ENCODE measurements at places on chromosomes 11 and 22.

GRCh38 chr11:123272565-123272964, 77.5 kb upstream of the CLMP start:
- no peak for DNase-seq

DNA sequence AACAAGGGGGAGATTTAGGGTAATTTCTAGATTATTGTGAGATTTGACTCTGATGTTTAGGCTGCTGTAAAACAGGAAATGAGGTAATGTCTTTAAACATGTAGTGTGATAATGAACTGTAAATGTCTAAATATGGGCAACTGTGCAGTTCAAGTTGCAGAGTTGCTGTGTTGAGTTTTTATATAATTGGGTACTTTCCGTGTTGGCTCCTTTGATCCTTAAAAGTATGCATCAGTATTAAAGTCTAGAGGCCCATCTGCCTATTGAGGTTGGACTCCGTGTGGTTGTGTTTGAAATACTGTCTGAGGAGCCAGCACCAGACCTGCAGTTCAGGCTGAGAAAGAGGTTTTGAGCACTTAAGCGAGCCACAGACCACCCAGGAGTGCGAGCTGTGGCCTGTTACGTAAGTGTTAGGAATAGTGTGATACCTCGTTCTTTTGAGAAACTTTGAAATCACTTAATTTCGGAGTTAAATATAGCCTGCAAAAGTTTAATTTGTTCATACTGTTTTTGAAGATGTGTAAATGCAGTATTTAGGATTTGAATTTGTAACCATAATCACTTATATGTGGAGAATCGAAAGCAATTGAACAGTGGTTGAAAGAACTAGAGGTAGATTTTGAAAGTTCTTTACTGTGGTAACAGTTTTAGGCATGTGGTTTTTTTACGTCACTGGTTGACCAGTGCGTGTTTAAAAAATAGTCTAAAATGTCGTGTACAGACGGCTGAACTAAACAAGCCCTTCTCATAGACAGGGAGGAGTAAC, 9.0 kb downstream of the FAM118A start:
- no peak for DNase-seq

DNA sequence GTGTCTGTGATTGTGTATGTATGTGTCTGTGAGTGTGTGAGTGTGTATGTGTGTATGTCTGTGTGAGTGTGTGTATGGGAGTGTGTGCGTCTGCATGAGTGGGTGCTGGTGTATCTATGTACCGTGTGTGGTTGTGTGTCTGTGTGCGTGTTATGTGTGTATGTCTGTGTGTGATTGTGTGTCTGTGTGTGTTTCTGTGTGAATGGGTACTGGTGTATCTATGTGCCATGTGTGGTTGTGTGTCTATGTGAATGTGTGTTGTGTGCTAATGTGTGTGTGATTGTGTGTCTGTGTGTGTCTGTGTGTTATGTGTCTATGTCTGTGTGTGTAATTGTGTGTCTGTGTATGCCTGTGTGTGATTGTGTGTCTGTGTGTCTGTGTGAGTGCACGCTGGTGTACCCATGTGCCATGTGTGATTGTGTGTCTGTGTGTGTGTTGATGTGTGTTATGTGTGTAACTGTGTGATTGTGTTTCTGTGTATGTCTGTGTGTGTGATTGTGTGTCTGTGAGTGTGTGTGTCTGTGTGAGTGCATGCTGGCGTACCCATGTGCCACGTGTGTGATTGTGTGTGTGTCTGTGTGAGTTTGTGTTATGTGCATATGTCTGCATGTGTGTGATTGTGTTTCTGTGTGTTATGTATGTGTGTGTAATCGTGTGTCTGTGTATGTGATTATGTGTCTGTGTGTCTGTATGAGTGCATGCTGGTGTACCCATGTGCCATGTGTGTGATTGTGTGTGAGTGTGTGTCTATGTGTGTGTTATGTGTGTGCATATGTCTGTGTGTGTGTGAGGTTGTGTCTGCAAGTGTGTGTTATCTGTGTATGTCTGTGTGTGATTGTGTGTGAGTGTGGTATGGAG, 6.8 kb upstream of the CACNA1I start:
- no peak for DNase-seq

DNA sequence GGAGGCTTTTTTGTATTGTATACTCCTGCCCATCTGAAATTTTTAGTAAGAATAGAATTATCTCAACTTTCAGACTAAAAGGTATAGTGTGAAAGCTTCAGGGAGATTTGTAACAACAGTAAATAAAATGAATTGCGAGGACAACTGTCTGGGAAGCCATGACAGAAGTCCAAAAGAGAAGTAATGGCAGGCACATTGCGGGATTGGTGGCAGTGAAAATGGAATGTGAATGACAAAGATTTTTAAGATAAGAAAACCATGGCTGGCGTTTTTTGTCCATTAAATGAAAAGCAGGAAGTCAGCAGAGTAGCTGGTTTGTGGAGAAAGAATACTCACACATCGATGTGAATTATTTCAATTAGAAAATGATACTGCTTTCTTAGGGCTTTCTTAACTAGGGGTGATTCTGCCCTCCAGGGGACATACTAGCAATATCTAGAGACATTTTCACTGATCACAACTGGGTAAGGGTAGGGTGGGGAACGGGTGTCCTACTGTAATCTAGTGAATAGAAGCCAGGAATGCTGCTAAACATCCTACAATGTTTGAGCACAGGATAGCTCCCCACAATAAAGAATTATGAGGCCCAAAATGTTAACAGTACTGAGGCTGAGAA, 1.6 kb downstream of the NPAT start:
- DNase-seq: peak; percentile 18

GRCh38 chr11:30329150-30329940, 6.4 kb downstream of the ARL14EP start:
- DNase-seq: no peak

GRCh38 chr11:134230339-134230738, 5.9 kb downstream of the VPS26B start:
- no peak for DNase-seq

DNA sequence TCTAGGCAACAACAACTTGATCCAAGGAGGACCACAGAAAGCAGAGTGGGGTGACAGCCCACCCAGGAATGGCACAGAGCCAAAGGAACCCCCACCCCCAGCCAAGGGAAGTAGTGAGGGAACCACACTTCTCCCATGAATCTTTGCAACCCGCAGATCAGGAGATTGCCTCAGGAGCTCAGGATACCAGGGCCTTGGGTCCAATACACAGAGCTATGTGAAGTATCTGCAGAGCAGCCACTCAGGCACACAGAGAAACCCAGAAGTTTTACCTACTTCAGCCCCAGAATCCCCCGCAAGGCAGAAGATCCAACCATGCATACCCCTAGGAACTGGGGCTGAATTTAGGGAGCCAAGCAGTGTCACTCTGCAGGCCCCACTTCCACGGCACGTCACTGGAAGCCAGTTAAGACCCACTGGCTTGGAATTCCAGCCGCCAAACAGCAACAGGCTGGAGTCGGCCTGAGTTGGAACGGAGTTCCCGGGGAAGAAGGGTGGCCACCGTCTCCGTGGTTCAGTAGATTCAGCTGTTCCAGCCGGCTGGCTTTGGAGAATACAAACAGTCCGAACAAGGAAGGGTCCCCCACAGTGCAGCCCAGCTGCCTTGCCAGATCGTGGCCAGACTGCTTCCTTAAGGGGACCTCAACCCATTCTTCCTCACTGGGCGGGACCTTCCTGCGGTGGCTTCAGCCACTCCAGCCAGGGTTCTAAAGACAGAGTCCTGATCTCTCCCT, 174.1 kb downstream of the TTC28 start:
- no peak for DNase-seq

DNA sequence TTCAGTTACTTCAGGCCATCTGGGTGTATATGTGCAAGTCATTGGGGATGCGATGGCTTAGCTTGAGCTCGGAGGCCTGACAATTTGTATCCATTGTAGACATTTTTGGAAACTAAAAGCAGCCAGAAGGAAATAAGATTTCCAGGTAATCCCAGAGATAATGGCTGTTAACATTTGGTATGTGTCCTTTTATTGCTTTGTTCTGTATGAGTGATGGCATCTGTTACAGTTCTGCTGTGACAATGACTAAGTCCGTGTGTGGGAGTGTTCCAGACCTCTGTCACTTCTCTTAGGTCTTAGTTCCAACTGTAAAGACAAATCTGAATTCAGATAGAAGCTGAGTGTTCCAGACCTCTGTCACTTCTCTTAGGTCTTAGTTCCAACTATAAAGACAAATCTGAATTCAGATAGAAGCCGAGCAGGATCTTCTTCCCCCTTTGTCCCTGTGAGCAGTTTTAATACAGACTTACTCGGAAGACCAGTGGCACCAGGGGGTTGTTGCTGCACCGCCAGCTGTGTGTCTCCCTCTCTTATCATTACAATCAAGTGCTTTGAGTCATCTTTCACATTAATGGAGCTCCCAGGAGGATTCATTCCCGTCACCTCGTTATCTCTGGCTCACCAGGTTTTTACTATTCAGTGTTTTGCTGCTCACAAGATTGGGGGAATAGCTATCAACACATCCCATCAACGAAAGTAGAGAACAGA, 190.9 kb upstream of the SORL1-AS1 start:
- DNase-seq: peak; percentile 80

GRCh38 chr11:97754976-97755375, 1265.8 kb upstream of the CNTN5 start:
- no peak for DNase-seq

DNA sequence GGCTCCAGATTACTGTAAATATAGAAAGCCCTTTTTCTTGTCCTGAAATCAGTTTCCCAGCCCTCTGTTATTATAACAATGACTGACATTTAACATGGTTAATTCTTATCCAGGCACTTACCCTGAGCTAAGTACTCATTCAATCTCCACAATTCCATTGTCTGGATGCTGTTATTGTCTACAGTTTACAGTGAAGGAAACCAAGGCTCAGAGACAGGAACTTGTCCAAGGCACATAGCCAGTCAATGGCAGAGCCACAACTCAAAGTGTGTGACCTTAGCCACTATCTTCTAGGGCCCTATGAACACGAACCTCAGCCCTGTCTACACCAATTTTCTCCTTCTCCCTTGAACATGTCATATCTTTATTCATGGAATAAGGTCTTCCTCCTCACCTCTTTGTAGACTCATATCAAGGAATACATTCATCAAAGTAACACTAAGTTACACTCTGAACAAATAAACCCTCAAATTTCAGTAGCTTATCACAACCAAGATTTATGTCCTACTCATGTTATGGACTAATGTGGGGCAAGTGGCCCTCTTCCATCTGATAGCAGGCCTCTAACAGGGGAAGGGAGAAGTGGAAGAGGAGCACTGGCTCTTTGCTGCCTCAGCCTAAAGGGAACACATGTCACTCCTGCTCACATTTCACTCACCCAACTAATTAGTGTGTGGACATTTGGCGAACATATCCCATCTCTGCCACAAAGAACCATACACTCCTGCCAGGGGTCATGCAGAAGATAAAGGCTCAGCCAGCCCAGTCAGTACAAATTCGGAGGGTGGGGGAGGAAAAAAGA, 39.3 kb upstream of the APLNR start:
- DNase-seq: no peak

DNA sequence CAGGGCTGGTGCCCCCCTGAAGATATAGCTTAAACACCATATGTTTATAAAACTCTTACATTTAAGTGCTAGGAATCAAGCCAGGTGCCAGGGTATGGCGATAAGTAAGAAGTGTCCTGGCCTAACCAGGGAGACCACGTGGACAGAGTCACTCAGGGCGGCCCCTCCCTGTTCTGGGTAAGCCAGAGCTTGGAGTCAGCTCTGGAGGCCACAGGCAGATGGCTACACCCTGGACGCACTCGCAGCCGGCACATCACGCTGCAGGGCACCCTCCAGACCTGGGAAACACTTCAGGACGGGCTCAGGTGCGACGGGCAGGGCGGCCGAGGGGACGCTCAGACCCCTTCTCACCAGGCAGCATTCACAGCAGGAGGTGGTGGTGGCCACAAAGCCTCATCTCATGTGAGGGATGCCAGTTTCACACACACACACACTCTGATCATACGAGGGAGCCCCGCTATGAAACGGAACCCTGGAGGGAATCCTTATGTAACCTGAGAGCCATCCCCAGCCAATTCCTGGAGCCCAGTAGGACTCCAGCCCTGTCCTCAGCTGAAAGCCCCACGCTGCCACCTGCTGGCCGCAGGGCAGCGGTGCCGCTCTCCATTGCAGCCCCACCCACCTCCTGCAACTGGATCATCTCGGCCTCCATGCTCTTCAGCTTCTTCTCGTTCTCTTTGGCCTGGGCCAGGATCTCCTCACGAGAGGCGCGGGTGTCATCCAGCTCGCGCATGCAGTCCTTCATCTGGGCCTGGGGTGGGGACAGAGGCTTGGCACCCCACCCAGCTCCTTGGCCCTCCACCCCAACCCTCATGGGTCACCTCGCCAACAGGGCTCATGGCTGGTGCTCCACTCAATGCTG, 33.4 kb downstream of the APOL1 start:
- DNase-seq: peak; percentile 73

DNA sequence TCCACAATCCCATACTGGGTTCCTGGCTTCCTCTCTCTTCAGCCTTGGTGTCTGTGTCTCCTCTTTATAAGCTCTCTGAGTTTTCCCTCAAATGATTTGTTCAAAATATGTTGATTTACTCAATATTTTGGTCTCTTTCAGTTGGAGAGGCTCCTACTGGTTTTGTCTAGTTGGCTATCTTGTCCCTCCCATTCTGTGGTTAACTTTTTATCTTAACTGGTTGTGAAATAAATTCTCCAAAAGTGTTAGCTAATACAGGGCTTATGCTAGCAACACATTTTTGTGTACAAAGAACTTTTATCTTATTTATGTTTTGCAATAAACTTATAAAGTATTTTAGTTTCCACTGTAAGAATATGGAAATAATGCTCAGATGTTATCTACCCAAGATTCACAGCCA, 200.9 kb downstream of the AASDHPPT start:
- no peak for DNase-seq

GRCh38 chr22:43376765-43377547, 33.8 kb upstream of the SCUBE1 start:
- no peak for DNase-seq

GRCh38 chr11:128301756-128302155, 285.6 kb downstream of the ETS1 start:
- no peak for DNase-seq

DNA sequence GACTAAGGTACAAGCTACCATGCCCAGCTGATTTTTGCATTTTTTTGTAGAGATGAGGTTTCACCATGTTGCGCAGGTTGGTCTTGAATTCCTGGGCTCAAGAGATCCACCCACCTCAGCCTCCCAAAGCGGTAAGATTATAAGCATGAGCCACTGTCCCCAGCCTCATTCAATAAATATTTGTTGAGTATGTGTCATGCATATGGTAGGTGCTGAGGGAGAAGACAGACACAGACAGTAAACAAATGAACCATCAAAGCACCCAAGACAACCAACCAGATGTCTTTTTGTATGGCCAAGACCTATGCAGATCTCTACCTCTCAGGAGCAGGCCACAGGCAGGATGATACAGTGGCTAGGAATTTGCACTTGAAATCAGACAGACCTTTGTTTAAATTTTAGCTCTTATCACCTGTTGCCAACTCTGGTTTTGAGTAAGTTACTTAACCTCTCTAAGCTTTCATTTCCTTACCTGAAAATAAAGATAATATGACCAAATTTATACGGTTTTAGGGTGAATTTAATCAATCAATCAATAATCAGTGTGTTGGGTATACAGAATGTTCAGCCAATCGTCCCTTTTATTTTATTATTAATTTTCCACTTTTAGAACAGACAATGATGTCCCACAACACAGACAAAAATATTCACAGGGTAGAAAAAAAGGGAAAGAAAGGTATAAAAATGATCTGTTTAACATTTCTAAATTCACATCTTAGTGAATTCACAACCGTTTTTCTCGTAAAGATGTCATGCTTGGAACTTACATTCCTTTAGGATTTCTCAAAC, 128.2 kb downstream of the SGSM3 start:
- DNase-seq: no peak

GRCh38 chr11:3190600-3190999, 25.5 kb upstream of the OSBPL5 start:
- DNase-seq: no peak

- no peak for DNase-seq
Observed at GRCh38 chr22:38655519-38656255, 505 bp downstream of the FAM227A start.
